CD8-positive, alpha-beta memory T cell (primary cell): ENCODE measurements at places on chromosomes 2 and 18. TPM values are rescaled to one million over a fixed set of nuclear protein-coding genes. Genes with fewer than 3 reads are reported as not detected.

DNA sequence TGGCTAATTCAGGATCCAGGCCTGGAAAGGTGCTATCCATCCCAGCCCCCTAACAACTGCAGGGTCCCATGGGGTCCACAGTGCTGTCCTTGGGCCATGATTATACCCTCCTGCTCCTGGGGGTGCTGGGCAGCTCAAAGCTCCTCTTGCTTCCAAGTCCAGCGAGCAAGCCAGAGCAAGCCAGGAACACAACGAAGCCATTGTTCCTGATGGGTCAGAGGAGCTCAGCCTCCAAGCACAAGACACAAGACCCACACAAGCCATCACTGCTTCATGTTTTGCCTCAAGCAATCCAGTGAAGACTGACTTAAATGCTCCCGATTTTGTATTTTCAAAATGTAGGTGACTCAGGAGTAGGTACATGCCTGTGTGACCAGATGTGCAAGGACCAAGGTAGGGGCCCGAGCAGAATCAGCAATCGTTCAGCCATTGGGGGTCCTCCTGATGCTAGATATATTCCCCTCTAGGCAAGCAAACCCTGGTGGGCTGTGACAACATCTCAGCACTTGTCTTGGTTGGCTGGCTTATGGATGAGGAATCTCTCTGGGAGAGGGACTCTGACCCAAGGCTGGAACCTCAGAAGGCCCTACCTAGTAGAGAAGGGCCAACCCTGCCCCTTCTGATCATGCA is 90.8 kb downstream of the EPAS1 start:
- H3K27me3 ChIP-seq = no peaks in the 10 kb centered on the region
- no peak overlapping the region for H3K4me3 ChIP-seq
- H3K4me1 ChIP-seq = no peaks in the 10 kb centered on the region
- no peak for DNase-seq
- no peak overlapping the region for H3K27ac ChIP-seq
- H3K36me3 ChIP-seq = no peaks in the 10 kb centered on the region

GRCh38 chr2:181849601-181850000 is 41.9 kb upstream of the ITPRID2 start:
- no peak overlapping the region for H3K4me3 ChIP-seq
- no peaks in the 10 kb centered on the region for H3K36me3 ChIP-seq
- DNase-seq = no peak
- H3K4me1 ChIP-seq = no peaks in the 10 kb centered on the region
- no peaks in the 10 kb centered on the region for H3K27me3 ChIP-seq
- no peak overlapping the region for H3K27ac ChIP-seq

- H3K4me1 ChIP-seq = no peaks in the 10 kb centered on the region
- no peaks in the 10 kb centered on the region for H3K36me3 ChIP-seq
- H3K27me3 ChIP-seq = no peaks in the 10 kb centered on the region
- no peak overlapping the region for H3K4me3 ChIP-seq
- no peak overlapping the region for H3K27ac ChIP-seq
Measured at GRCh38 chr18:54888933-54889332, 60.7 kb downstream of the RAB27B start.

SIX3 gene
- polyA plus RNA-seq = not detected

GRCh38 chr18:36309436-36310391 is 12.2 kb downstream of the FHOD3 start:
- H3K36me3 ChIP-seq = no peaks in the 10 kb centered on the region
- no peak overlapping the region for H3K4me3 ChIP-seq
- H3K27me3 ChIP-seq = no peaks in the 10 kb centered on the region
- no peak overlapping the region for H3K27ac ChIP-seq

DNA sequence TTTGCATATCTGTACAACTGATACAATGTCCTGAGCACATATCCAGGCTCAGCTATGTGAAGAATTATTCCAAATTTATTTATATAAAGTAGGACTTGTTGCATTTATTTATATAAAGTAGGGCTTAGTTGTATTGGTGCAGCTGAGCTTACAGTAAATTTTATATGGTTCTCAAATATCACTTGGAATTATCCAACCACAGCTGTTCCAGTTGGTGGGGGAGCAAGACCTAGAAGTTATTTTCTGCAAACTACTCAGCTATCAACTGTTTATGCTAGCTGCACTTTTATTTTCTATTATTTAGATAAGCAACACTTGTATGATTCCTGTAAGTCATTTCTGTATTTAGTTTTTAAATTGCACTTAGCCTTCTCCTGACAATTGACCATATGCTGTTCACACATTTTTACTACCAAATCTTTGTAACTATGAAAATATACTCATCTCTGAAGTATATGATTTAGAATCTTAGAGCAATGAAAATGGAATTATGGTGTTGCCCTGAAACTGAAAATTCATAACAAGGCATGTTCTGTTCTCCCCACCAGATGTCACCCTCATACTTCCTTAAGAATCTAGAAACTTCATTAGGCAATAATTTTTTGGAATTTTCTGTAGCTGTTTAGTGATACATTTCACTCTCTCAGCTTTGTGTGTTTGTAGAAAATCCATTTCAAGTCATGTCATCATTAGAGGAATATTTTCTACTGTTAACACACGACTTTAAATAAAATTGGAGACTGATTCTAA is 157.0 kb upstream of the CBLN2 start:
- H3K4me3 ChIP-seq = no peak overlapping the region
- DNase-seq = no peak
- H3K27ac ChIP-seq = no peak overlapping the region
- H3K27me3 ChIP-seq = no peaks in the 10 kb centered on the region
- H3K4me1 ChIP-seq = no peaks in the 10 kb centered on the region
- H3K36me3 ChIP-seq = no peaks in the 10 kb centered on the region

DNA sequence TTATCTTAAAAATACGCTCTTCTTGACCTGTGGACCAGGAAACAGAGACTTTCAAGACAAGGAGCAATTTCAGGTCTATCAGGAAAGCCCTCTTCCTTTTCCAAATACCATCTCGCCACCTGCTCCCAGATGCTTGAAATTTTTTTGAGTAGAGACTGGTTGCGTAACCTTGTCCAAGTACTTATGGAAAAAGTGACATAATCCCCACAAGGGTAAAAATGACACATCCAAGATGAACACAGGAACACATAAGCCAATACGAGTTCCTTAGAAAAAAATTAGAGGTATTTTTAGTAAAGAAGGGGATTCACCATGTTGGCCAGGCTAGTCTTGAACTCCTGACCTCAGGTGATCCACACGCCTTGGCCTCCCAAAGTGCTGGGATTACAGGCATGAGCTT is 1.8 kb downstream of the SERPINB13 start:
- no peaks in the 10 kb centered on the region for H3K27me3 ChIP-seq
- H3K27ac ChIP-seq = no peak overlapping the region
- H3K4me3 ChIP-seq = no peak overlapping the region
- no peaks in the 10 kb centered on the region for H3K4me1 ChIP-seq

CCDC74B gene
- polyA plus RNA-seq = 0.59 TPM

GRCh38 chr2:19046986-19047780 is 311.2 kb downstream of the OSR1 start:
- no peaks in the 10 kb centered on the region for H3K4me1 ChIP-seq
- H3K27me3 ChIP-seq = no peaks in the 10 kb centered on the region
- DNase-seq = no peak

GRCh38 chr18:77105028-77105427 is 27.6 kb downstream of the MBP start:
- H3K27ac ChIP-seq = no peak overlapping the region
- DNase-seq = no peak
- peaks cover 17% of the 10 kb centered on the region for H3K36me3 ChIP-seq
- H3K4me1 ChIP-seq = peaks cover 91% of the 10 kb centered on the region
- H3K4me3 ChIP-seq = peak overlapping the region; percentile 6

- H3K4me3 ChIP-seq = no peak overlapping the region
- H3K36me3 ChIP-seq = no peaks in the 10 kb centered on the region
- no peaks in the 10 kb centered on the region for H3K27me3 ChIP-seq
- H3K4me1 ChIP-seq = no peaks in the 10 kb centered on the region
- H3K27ac ChIP-seq = no peak overlapping the region
Measured at GRCh38 chr2:207362716-207363115, 167.0 kb upstream of the CREB1 start.

CHRNG gene
- polyA plus RNA-seq = not detected

- no peak overlapping the region for H3K27ac ChIP-seq
- no peak for DNase-seq
- H3K27me3 ChIP-seq = no peaks in the 10 kb centered on the region
- no peak overlapping the region for H3K4me3 ChIP-seq
- H3K4me1 ChIP-seq = no peaks in the 10 kb centered on the region
Measured at GRCh38 chr2:224085246-224085645, 46.2 kb upstream of the SERPINE2 start.

DNA sequence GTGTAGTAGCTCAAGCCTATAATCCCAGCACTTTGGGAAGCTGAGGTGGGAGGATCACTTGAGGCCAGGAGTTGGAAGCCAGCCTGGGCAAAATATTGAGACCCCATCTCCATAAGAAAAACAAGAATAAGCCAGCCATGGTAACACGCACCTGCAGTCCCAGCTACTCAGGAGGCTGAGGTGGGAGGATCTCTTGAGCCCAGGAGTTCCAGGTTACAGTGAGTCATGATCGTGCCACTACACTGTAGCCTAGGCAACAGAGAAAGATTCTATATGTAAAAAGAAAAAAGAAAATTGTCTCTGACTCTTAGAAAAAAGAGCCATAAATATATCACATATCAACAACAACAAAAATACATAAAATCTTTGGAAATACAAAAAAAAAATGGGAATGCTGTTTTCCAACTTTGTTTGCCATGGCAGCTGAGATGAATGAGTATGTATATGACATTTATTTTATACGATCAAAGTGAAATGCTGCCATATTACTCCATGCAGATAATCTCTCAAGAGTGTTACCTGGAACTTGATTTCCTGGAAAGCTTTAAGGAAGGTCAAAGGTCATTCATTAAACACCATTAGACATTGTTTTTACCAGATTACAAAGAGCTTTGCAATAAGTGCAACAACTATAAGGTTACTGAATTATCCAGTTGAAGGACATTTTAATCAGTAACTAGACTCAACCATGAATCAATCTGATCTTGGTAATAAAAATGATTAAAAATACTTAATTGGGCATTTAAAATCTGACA is 19.7 kb upstream of the DAPL1 start:
- H3K27ac ChIP-seq = no peak overlapping the region
- no peak overlapping the region for H3K4me3 ChIP-seq
- no peak for DNase-seq
- no peaks in the 10 kb centered on the region for H3K36me3 ChIP-seq
- no peaks in the 10 kb centered on the region for H3K27me3 ChIP-seq
- H3K4me1 ChIP-seq = no peaks in the 10 kb centered on the region

TPRKB gene
- 69.0 TPM for polyA plus RNA-seq

DNA sequence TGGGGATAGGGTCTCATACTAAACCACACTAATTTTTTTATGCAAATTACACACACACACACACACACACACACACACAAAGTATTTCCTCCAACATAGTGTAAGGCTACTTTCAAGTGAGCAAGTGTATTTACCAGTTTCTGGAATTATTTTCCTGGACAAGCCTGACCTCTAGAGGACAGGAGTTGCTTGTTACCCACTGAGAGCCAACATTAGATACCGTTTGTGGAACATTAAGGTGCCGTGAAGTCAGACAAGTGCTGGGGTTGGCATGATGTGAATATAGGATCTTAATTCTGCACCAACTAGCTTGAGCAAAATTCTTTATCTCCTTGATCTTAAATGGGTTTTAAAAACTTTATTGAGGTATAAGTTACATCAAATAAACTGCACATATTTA is 39.3 kb upstream of the SERPINB2 start:
- H3K4me1 ChIP-seq = no peaks in the 10 kb centered on the region
- H3K27me3 ChIP-seq = no peaks in the 10 kb centered on the region
- H3K27ac ChIP-seq = no peak overlapping the region
- no peak for DNase-seq

GRCh38 chr2:178403671-178404306 is 47.2 kb downstream of the PRKRA start:
- H3K27me3 ChIP-seq = no peaks in the 10 kb centered on the region
- H3K36me3 ChIP-seq = no peaks in the 10 kb centered on the region
- no peaks in the 10 kb centered on the region for H3K4me1 ChIP-seq
- DNase-seq = no peak
- H3K4me3 ChIP-seq = no peak overlapping the region

DNA sequence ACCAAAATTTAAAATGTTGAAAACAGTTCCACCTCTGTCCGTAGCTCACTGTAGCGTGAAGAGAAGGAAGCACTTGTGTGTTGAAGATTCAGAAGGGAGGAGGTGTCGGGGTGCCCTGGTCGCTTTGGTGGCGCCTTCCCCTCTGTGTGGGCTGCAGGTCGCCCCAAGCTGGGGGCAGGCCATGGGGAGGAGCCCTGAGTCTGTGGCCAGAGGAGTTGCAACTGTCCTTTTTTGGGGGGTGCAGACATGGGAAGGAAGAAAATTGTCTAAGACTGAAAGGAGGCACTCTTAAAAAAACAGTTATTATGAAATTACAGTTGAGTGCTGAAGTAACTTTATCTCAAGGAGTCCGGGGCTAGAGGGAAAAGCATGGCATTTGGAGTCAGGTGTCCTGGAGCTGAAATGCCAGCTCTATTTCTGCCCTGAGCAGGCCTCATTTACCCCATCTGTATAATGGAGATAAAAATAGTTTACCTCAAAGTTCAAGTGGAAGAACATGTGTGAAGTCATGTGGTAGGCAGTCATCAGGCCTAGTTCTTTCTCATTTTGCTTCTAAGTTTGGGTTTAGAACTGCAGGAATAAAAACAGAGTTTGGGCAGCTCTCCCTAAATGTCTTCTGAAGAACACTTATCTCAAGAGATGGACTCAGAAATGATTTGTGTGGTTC is 82.1 kb downstream of the RNF144A start:
- DNase-seq = no peak
- no peaks in the 10 kb centered on the region for H3K27me3 ChIP-seq
- H3K27ac ChIP-seq = no peak overlapping the region
- no peaks in the 10 kb centered on the region for H3K4me1 ChIP-seq

ADAM23 gene
- not detected for polyA plus RNA-seq

CNTNAP5 gene
- polyA plus RNA-seq = not detected

PLEKHH2 gene
- polyA plus RNA-seq = not detected

- H3K27ac ChIP-seq = no peak overlapping the region
- no peaks in the 10 kb centered on the region for H3K36me3 ChIP-seq
- no peak for DNase-seq
- no peaks in the 10 kb centered on the region for H3K27me3 ChIP-seq
Measured at GRCh38 chr2:180360283-180360618, 353.2 kb upstream of the CWC22 start.

DNA sequence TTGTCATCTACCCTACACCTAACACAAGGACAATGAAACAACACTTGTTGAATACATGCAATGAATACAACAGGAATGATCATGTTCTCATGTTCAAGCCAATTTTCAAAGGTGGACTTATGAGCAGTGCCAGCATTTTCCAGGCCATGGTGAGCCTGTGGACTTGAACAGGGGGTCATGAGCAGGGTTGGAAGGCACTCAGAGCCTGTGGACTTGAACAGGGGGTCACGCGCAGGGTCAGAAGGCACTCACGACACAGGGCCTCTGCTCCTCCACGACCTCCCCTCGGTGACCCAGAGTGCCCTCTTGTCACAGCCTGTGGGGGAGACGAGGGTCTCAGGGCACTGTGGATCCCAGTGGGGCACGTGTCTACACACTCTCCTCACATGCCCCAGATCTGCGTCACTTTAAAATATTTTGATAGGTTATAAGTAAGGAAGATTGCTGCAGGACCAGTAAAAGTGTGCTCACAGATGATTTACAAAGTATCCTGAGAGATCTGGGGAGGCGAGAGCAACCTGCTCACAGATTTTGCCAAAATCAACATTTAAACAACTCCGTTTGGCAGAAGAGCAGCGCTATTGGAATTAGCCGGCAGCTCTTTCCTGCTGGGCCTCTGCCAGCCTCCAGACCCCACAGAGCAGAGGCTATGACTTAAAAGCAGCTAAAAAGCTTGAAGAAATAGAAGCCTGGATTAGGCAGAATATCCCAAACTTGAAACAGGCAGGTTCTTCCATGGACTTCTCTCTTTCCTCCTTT is 121.9 kb downstream of the TMEM18 start:
- H3K27me3 ChIP-seq = no peaks in the 10 kb centered on the region
- H3K27ac ChIP-seq = no peak overlapping the region
- no peaks in the 10 kb centered on the region for H3K4me1 ChIP-seq

GRCh38 chr2:101706819-101707177 is 9.3 kb downstream of the MAP4K4 start:
- no peak overlapping the region for H3K27ac ChIP-seq
- no peaks in the 10 kb centered on the region for H3K36me3 ChIP-seq
- H3K27me3 ChIP-seq = no peaks in the 10 kb centered on the region
- H3K4me3 ChIP-seq = peak overlapping the region; percentile 18
